ENCODE measurements at places on chromosomes 3 and 15.

DNA sequence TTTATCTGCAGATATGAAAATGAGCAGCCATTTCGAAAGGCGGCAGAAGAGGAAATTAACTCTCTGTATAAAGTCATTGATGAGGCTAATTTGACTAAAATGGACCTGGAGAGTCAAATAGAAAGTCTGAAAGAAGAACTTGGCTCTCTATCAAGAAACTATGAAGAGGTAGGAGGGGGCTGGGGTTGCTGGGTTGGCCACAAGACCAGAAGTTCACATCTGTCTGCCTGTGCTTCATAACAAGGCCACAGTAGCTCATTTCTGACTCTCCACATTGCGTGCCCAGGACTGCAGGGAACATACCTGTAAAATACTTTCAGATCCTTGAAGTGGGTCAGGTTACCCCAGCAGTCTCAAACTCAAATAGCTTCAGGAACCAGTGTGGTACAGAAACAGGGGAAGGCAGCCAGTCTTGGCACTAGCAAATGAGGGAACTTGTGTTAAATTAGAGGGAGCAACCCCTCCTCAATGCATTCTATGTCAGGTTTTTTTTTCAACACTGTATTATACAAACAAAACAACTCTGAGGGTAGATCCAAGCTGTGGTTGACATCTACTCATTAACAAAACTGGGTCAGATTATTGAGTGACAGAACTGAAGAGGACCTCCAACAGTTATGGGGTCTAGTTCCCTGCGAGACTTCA lies 48.7 kb downstream of the BFSP2 start:
- DNase-seq, result no peak

GRCh38 chr3:120566243-120566975 lies 29.7 kb upstream of the NDUFB4 start:
- DNase-seq, result no peak

DNA sequence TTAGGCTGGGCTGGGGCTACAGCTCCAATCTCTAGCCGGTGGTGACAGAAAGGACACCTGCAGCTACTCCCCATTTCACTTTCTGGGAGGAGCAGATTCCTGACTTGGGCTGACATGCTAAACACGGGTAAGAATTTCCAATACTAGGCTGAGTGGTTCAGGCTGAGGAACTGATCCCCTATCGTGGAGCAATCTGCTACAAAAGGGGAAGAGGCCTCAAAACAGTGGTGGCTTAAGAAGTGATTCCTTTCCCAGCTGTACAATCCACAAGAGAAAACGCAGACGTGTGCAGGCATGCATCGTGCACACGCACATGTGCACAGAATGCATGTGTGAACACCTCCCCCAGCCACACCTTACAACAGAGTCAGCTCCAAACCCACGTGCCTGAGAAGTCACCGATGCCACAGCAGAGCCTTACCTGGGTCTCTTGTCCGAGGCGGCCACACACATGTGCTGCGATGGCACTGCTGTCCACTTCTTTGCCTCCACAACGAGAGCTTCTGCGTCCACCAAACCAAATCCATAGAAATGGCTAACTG lies 86.7 kb upstream of the SNRPA1 start:
- DNase-seq, result no peak

- no peak for DNase-seq
These were observed 55.6 kb downstream of the CGGBP1 start for GRCh38 chr3:88003115-88003755.

DNA sequence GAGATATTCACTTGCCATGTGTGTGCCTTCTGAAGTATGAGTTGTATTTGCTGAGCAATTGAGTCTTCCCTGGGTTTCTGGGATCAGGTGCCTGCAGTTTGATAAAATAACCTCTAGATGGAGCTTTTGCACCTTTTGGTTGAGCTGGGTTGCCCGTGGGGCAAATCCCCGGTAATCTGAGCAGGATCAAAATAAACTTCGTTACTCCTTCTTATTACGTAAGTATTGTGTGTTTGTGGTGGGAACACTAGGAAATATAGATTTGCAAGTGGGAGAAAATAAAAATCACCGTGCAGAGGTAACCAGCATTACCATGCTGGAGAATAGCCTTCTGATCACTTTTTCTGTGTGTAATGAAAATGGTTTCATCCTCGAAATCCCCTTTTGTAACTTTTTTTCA lies 277.4 kb upstream of the NR2E3 start:
- DNase-seq, result no peak

GRCh38 chr3:151044706-151045105 lies 40.8 kb upstream of the MED12L start:
- DNase-seq, result no peak

DNA sequence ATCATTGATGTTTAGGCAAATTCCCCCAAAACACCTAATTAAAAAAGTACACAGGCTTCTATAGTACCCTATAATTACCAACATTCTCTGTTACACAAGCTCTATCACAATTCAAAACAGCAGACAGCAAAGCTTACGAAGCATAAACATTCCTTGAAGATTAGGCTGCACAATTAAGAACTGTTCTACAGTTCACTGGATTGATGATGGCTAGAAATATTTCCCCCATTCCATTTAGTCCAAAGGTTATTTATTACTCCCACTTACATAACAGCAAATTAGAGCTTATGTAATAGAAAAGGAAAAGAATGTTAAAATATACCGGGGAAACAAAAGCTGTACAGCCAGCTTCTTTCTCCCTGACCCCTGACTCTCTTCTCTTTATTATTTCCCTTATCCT lies 49.3 kb downstream of the UACA start:
- no peak for DNase-seq

- no peak for DNase-seq
These were observed 28.8 kb downstream of the DCP1A start for GRCh38 chr3:53318522-53318921.

DNA sequence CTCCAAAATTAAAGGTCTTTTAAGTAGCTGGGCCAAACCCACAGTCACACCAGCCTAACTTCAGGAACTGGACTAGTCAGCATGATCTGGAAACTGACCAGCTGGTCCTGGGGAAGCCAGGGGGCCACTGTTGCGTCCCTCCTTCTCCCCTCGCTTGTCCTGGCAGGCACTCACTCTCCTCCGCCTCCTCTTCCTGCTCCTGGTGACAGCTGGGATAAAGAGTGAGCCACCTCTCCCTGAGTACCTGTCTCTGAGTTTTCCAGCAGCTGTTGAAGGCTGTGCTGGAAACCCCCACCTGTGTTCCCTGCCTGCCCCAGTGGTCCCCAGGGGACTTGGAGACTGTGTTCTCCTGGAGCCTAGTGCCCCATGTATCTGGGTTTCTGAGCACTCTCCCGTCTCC lies 56.0 kb downstream of the FGD5 start:
- no peak for DNase-seq

- no peak for DNase-seq
These were observed 259.2 kb upstream of the TLE3 start for GRCh38 chr15:70356919-70357318.

- DNase-seq, result no peak
These were observed 158.3 kb upstream of the HES1 start for GRCh38 chr3:193977622-193978021.

- no peak for DNase-seq
These were observed 49.8 kb upstream of the SSR3 start for GRCh38 chr3:156604642-156605144.

DNA sequence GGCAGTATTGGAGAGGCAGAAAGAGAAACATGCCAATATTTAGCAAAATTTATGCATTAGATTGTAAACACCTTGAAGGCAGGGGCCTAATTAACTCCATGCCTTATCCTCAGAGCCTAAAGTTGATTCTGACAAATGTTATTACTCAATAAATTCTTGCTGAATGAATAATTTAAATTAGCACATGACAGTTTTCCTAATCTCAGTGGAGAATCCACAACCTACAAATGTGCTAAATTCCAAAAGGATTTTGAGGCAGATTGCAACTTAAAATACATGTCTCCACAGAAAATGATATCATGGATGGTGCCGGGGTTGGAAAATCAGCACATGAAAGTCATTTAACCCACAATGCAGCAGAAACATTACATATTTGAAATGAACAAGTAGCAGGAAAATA lies 41.1 kb upstream of the NANOGP8 start:
- no peak for DNase-seq

DNA sequence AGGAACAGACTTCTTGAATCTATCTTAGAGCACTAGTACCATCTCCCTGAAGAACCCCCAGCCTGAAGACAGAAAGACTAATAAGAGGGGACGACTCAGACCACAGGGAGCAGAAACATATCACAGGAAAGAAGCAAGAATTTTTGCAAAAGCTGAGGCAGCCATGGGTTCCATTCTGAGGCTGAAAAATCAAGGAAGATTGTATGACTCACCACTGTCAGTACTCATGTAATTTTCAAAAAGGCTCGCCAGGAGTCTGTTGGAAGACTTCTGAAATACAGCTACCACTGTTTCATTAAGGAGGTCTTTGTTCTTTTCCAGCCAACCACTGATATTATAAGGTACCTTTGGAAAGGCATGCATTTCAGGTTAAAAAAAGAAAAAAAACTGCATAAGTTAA lies 47.5 kb downstream of the MYH15 start:
- DNase-seq, result no peak

- DNase-seq, result no peak
These were observed 17.0 kb downstream of the CX3CR1 start for GRCh38 chr3:39262846-39263245.

- DNase-seq, result no peak
These were observed 146.9 kb downstream of the DNAJB8 start for GRCh38 chr3:128319741-128320141.

- no peak for DNase-seq
These were observed 382.0 kb upstream of the SOX14 start for GRCh38 chr3:137382005-137382594.

GRCh38 chr3:20844851-20845250 lies 658.8 kb upstream of the SGO1 start:
- DNase-seq, result no peak

- DNase-seq, result no peak
These were observed 120.0 kb upstream of the ST8SIA2 start for GRCh38 chr15:92273723-92274122.

- DNase-seq, result no peak
These were observed 122.0 kb upstream of the ATP10A start for GRCh38 chr15:25985165-25985564.

DNA sequence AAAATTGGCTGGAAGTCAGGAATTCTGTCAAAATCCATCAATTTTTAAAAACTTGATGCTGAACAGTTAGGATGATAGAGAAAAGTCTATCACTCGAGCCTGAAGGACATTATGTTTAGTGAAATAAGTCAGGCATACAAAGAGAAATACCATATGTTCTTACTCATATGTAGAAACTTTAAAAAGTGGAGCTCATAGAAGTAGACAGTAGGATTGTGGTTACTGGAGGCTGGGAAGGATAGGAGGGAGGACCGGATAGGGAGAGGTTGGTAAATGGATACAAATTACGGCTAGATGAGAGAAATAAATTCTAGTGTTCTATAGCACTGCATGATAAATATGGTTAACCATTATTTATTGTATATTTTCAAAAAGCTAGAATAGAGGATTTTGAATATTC lies 389.5 kb upstream of the RASGRP1 start:
- no peak for DNase-seq

GRCh38 chr15:64621056-64621455 lies 154.3 kb downstream of the RBPMS2 start:
- no peak for DNase-seq

GRCh38 chr3:66092175-66092995 lies 53.7 kb upstream of the MAGI1 start:
- DNase-seq, result no peak

DNA sequence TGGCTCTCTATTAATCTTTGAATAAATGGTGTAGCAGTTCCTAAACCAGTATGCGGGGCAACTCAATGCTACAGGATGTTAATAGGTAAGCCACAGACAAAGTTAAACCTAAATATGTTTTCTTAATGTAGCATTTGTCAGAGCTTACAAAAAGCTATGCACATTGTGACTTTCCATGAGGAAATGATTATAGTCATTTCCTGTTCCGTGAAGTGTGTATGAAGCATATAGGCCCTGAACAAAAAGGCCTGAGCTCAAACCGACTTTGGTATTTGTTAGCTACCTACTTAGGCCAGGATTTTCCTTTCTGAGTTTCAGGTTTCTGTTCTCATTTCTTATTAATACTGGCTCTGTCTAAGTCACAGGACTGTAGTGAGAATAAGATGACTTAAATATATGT lies 14.2 kb downstream of the ZNF80 start:
- no peak for DNase-seq

DNA sequence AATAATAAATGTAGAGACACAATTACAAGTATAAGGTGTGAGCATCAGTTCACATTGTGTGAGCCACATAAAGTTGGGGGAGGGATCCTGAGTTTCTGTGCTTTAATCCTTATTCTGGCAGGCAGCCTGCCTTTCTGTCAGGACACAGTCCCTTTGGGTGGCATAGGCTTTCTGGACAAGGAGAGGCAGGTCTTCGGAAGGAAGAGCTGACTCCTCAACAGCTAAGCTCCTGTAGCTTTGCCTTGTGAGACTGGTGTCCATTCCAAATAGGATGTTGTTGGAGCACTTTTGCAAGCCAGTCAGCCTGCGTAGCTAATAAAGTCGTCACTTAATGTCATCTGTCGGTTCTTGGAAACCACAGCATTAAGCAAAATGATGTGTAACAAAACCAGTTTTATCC lies 151.9 kb upstream of the MCTP2 start:
- DNase-seq, result no peak

DNA sequence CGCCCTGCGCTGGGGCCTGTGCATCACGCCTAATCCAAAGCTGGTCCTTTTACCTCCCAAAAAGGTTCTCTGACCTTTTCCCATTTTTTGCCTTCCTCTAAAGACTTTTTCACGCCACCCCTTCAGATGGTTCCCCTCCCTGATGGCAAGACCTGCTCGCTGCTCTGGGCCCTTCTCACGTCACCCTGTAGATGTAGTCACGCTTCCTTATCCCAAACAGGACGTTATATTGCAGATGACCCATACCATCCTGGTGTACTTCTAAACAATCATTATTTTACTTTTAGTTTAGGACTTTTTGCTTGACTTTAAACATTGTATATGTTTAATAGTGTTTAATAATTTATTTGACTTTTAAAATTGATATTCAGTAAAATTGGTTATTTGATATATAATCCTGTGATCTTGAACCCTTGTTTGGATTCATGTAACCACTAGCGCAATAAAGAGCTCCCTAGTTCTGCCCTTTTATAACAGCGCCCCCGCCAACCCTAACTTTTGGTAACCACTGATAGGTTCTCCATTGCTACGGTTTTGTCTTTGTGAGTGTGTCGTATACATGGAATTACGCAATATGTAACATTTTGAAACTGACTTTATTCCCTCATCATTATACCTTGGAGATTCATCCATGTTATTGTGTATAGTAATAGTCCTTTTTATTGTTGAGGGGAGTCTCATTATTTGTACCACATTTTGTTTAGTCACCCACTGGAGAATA lies 159.0 kb upstream of the CHRNA7 start:
- no peak for DNase-seq

- DNase-seq, result no peak
These were observed 18.6 kb downstream of the DCP1A start for GRCh38 chr3:53328746-53329145.

DNA sequence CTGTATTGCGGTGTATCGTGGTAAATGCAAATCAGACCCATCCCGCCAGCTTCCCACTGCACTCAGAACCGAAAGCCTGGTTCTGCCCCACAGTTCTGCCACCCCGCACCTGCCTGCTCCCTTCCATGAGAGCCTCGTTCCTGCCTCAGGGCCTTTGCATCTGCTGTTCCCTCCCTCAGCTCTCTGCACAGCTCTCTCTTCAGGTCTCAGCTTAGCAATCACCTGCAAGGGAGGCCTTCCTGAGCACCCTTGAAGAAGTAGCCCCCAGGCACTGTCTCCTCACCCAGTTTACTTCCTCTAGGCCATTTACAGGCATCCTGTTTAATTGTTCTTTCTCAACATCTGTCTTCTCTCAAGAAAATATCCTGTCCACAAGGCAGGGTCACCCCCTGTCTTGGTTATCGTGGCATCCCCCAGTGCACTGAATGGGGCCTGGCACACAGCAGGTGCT lies 13.3 kb upstream of the IQSEC1 start:
- DNase-seq, result no peak
